Right renal pelvis (tissue), 4 donors: ENCODE measurements at places on chromosomes 12 and 14.
A peak's percentile ranks its signal among the peaks of the same experiment; 100 is the strongest.

DNA sequence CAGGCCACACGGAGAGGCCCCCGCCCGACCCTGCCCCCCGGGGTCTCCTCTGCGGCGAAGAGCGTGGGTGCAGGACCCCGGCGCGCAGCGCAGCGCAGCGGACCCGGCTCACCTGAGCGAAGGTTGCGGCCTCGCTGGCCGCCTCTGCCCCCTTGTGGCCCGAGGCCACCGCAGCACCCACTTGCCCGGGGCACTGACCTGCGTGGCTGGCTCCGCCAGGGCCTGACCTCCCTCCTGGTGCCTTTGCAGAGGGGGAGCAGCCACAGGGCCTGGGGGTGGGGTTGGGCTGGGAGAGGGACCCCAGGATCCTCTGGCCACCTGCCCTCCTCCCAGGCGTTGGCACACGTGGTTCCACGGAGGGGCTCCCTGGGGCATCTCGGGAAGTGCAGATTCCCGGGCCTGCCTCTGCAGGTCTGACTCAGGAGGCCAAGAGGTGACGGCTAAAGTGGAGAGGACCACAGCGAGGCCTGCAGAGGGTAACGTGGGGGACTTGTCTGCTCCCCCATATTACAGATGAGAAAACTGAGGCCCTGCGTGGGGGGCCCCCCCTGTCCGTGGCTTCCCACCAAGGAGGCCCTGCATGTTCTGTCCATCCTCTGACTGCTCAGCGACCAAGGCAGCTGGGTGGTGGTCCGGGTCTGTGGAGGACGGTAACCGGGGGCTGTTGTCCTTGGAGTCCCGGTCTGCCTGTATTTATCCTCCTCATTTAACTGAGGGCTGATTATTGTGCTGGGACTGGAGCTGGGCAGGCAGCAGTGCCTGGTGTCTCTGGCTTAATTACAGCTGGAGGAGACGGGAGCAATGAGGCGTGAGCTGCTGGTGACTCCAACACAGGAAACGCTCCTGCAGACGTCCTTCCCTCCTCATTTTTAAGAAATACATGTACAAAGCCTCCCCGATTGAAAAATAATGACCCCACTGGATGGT is 67.9 kb upstream of the BEGAIN start:
- no peak for DNase-seq

- no peak for DNase-seq
Measured at GRCh38 chr12:104668274-104668718, 211.5 kb downstream of the CHST11 start.

DNA sequence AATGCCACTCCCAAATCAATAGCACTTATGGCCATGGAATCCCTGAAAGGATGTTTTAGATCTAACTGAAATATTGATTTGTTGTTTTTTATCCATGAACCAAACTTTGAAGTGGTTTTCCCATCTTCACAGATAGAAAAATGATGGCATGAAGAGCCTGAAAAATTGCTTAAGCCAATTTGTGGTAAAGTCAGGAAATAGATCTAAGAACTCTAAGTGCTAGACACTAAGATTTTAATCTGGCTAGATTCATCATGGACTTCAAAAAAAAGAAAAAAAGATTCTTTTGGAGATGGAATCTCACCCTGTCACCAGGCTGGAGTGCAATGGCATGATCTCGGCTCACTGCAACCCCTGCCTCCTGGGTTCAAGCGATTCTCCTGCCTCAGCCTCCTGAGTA is 45.0 kb upstream of the STRN3 start:
- no peak for DNase-seq

DNA sequence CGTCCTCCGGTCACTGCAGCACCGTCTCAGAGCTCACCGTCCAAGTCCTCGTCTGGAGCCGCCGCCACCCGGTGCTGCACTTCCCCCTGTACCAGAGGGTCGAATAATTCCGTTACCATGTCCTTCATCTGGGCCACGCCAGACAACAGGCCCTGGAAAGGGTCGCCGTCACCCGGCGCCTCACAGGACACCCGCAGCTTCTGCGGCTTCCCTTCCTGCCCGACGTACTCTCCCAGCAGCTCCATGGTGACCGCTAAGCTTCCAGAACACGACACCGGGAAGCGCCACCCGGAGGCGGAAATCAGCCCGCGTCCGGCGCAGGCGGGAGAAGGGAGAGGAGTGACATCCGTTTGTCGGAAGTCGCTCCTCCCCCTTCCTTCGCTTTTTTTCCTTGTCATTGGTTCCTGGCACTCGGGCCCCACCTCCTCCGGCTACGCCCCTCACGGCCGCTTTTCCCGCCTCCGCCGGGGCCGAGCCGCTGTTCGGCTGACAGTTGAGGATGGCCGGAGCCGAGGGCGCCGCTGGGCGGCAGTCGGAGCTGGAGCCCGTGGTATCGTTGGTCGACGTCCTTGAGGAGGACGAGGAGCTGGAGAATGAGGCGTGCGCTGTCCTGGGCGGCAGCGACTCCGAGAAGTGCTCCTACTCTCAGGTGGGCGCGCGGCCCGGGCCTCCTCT is at the start of the genes GON7 and UBR7:
GON7 (minus strand) TSS at position 273 of the 675 bp plus-strand sequence; CDS start at position 245, 28 bp downstream.
UBR7 (plus strand) TSS at position 464 of the 675 bp plus-strand sequence; CDS start at position 500, 36 bp downstream.
- peak; percentile 95 for DNase-seq

DNA sequence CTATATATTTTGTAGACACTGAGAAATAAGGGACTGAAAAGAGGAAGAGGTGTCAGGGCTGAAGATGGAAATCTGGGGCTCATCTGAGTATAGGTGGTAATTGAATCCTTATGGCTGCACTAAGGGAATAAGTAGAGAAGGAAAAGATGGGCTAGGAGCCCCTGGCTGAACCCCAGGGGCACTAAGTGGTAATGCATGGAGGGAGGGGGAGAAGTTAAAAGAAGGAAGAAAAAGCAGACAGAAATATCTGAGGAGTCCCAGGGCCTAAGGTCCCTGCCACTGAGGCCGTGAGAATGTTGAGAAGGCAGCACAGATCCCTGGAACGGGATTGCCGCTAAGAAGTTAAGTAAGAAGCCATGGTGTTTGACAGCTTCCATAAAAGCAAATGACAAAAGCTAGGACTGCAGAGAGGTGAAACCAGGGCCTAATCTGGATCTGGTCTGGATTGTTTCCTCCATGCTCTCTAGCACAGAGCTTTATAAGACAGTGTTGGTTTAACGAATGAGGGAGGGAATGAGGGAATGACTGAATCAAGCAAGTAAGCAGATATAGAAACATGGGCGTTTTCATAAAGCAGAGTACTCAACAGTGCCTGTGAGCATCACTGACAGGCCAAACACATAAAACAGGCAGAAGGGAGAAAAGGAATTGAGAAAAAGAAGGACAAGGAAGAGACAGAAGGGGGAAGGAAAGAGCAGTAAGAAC is 92.9 kb downstream of the HMGA2 start:
- no peak for DNase-seq

- no peak for DNase-seq
Measured at GRCh38 chr14:39102265-39102968, 618 bp downstream of the SEC23A start.

- DNase-seq: no peak
Measured at GRCh38 chr12:96274331-96274730, 80.2 kb downstream of the ELK3 start.

GRCh38 chr12:114998118-114998749 is 314.3 kb upstream of the TBX3 start:
- DNase-seq: no peak

DNA sequence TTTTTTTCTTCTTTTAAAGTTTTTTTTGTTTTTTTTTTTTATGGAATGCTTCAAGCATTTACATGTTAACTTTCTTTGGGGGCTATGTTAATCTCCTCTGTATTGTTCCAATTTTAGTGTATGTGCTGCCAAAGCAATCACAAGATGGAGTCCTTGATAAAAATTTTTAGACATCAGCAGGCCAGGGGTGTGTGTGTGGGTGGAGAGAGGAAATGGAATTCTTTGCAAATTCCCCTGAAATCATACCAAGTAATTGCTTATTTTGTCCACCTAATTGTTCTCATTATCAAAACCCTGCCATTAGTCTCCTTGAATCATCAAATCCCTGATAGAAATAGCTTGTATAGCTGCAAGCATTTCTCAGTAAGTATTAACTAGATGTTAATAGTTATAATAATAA is 21.7 kb downstream of the RNF212B start:
- no peak for DNase-seq

- DNase-seq: no peak
Measured at GRCh38 chr12:28374556-28374955, 184.3 kb downstream of the CCDC91 start.

GRCh38 chr14:102573591-102574046 is 18.8 kb upstream of the RCOR1 start:
- DNase-seq: no peak

DNA sequence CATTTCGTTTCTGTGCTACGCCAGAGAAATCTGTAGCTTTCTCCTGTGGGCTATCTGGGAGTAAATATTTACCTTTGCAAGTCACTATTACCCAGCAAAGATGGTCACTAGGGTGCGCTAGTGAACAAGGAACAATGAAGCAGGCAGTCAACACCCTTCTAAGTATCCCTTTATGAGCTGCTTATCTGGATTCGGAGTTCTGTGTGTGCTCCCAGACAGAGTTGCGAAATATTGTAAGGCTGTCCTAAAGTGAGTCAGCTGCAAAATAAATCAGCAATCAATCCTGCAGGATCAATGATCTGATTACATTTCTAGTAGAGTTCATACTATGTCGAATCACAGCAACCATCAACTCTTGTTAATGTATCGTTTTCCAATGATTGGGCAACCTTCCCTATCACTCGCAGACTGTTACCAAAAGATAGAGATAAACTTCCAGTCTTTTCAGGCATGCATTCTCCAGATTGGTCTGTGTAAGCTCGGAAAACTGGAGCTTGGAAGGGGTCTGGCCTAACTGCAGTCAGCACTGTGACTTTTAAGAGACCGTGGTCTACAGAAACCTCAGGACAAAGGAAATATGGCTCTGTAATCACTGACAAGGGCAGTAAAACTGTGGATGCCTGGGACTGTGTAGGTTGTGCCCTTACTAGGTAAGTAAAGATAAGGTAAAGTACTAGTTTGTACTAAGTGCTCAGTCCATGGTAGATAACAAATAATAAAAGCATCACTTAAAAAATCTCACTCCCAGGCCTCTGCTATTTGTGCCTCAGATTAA is 133.5 kb downstream of the KCNK10 start:
- DNase-seq: peak; percentile 79

DNA sequence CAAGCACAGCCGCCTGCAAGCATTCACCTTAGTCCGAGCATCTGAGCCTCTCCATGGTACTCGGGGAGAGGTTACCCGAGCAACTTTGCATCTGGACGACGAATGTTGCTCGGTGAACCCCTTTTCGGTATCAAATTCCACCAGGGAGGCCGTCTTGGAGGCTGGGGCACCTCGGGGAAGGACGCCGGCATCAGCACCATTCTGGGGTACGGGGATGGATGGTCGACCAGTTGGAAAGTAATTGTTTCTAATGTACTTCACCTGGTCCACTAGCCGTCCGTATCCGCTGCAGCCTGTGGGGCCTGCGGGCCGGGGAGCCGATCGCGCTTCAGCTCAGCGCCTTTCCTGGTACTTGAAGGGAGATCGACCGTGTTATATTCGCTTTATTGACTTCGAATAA is 161.7 kb upstream of the RTL1 start:
- DNase-seq: no peak
